ENCODE measurements at places on chromosomes 7 and 10. TPM values are rescaled to one million over a fixed set of nuclear protein-coding genes. Genes with fewer than 3 reads are reported as not detected.

DNA sequence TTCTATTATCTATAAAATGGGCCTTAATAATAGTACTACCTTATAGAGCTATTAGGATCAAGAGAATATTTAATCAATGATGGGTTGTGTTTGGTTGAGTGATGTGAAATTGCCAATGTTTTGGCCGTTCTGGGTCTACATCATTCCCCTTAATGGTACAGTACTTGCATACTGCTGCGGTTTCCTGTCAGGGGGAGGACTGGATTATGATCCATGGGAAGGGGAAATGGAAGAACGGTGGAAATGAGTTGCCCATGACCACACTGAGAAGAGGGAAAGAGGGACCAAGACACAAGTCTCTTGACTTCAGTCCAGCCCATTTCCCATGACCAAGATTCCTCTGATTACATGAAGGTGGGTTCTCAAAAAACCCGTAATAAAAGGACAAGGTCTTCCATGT, 999 bp upstream of the MRPS24 start:
- DNase-seq, result no peak

DNA sequence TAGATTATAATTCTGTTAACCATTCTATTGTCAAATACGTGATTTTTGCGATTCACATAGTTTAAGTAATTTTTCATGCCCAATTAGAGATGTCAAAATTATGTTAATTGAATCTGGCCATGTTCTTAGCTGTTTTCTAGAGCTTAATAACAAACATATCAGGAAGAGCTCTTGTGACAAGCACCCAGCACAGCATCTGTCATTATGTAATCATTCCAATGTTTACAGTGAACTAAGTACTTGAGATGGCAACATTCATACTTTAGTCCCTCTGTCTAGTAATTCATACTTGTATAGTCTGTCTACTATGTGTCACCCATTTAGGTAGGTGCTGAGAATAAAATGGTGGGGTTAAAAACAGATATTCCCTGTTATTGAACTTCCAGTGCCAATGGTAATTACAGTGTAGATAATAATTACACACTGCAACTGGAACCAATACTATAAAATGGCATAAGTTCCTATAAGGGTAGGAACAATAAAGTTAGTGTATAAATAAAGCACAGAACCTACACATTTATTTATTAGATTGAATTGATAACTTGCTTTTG, 55.2 kb downstream of the ZEB1 start:
- no peak for DNase-seq

DNA sequence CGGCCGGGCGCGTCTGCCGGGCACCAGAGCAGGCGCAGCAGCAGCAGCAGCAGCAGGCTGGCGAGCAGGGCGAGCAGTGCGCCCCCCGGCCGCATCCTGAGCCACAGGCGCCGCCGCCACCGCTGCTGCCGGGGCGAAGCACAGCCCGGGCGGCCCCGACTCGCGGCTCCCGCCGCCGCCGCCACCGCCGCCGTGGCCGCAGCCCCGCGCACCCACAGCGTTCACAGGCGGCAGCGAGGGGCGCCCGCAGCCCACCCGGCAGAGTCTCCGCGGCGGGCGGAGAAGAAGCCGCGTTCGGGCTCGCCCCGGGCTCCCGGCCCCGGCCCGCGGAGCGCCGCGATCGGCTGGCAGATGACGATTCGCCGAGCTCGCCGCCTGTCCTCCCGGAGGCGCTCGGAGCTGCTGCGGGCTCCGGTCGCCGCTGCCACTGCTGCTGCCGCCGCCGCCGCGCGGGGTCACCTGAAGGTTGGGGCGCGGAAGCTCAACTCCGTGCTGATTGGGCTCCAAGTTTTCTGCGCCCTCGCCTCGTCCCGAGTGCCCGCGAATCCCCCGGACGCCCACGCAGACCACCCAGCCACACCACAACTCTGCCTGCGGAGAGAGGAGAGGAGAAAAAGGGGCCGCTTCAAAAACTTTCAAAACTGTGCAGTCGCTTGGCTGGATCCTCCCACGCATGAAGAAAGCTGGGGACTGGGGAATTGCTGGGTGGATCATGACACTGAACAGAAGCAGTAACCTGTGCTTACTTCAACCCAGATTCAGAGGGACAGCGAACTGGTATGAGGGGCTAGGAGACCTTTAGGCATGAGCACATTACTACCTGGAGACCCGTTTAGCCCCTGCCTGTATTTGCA, at the start of gene ST8SIA6:
Gene ST8SIA6, minus strand, starts transcription at position 435 of the 854 bp plus-strand sequence. Its CDS starts 340 bp downstream, at position 95.
- DNase-seq, result peak; percentile 74

DNA sequence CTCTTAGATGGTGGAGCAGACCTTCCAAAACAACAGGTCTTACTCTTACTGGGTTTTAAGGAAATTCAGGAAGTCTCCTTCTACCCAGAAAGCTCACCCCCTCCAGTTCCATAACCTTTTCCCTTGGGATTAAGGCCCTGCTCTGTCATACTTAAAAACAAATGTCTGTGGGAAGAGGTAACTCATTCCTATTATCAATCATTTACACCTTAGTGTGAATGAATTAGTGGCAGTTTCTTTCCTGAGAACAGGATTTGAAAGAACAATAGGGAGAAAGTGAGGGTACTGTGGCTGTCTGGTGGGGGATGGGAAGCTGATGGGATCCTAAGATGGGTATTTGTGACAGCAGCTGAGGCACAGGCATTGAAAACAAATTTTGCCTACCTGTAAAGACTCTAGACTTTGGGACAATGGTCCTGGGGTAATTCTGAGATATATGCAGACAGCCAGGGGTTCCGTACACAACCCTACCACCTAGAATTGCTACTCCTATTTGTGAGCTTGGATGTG, 22.2 kb upstream of the PDLIM1 start:
- no peak for DNase-seq

DNA sequence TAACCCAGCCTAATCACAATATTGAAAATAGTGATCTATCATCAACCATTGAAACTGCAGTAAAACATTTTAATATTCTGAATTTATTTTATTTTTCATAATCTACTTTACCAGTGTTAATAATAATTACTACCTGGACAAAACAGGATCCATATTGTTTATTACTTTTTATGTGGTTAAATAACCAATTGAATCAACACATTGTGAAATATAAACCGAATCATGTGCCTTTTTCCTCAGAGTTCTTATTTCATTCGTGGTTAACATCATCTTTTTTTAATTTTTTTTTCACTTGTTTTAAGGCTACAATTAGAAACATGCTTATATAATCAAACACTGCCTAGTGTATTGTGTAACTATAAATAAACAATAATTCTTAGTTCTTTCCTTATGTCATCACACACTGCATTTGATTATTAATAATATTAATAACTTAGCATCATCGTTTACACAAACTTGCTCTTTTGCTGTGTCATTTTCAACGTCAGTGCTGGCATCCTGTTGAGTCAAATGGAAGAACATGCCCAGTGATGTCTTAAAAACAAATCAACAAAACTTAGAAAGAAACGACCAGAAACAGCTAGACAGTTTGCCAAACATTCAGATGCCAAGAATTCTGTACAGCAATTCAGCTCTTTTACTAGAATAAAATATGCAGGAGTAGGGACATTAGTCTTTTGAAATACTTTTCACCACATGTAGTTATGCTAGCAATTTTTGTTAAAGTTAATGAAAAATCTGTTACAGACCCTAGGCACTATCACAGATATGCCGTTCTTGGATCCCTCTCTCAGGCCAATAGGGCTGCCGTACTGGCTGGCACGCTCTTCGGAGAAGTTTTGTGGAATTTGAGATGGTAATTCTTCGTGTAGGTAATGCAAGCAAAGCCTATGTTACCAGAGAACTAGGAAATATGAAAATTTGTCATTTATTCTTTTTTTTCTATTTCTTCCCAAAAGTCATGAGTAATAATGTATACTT, 330.4 kb upstream of the SEMA3A start:
- peak; percentile 28 for DNase-seq

CTNNA3 gene
- 1.1 TPM for total RNA-seq

CRPPA gene
- total RNA-seq, result 3.6 TPM

- no peak for DNase-seq
Observed at GRCh38 chr7:127587663-127588018, 570 bp upstream of the ARF5 start.

GRCh38 chr10:63286754-63287264, 153.7 kb downstream of the NRBF2 start:
- no peak for DNase-seq

LGI1 gene
- total RNA-seq, result not detected

DNA sequence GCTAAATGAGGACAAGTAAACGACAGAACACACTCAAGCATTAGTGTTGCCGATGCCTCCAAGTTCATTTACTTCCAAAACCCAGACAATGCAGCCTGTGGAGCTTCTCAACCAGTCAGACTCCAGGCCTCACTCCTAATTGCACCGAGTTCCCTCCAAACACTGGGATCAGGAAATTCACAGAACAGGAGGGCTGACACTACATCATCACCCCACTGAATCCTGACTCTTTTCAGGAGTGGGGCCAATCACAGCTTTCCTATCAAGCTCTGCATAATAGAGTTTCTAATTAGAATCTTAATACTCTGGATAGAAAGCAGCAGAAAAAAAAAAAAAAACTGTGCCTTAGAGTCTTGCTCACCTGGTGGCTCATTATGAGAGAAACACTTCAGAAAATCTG, 103.7 kb downstream of the GLI3 start:
- DNase-seq, result no peak

DNA sequence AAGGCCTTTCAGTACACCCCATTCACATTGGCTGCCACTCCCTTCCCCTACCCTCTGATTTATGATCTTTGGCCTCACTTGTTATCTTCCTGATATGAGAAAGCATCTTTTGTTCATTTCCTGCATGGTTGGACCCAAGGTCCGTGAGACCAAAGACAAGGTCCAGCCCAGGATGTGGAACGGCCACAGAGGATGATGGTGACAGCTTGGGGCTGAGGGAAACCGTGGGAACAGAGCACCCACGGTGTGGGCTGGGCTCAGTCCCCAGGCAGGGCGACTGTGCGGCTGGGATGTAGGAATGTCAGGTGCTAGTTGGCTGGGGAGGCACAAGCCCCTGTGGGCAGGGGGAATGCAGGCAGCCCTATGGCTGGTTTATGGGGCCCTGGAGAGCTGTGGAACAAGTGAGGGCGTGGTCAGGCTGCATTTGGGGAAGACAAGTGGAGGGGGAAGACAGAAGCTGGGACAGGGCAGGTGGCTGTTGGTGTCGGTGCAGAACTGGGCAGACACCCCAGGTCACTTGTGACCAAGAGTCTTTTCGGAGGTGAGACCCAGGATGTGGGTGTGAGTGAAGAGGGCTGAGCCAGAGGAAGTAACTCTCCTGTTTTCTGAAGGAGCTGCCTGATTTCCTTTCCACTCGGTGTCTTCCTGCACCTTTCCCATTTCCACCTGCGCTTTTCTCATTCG, 51.7 kb upstream of the IGFBP3 start:
- DNase-seq, result no peak

DNA sequence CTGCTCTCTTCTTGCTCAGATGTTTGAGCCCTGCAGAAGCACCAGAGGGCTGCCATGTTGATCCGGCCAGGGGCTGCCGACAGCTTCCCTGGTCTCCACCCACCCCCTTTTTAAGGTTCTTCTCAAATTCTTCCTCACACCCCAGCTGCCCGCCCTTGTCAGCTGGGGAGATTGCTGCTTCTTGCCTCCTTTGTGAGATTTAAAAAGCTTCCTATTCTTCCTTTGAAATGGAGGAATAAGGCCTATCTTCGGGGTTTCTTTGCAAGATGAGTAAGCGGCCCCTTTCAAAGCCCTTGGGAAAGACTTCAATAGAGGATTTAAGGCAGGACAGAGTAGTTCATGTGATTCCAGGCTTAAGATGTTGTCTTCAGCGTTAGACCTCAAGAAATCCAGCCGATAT, 211.9 kb upstream of the SHH start:
- DNase-seq, result no peak

MKX gene
- total RNA-seq, result 1.3 TPM

DNA sequence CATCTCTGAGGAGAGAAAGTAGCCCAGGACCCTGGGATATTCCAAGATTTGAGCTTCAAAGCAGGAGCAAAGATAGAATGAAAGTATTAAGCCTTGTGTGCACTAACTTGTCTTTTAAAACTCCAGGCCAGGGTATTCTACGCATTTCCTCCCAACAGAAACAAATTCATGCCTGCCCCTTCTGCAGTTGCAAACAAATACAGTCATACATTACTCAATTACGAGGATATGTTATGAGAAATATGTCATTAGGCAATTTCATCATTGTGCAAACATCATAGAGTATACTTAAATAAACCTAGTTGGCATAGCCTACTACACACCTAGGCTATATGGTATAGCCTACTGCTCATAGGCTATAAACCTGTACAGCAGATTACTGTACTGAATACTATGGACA, 154.5 kb upstream of the KIAA1217 start:
- DNase-seq, result no peak

PON2 gene
- total RNA-seq, result 192 TPM

DNA sequence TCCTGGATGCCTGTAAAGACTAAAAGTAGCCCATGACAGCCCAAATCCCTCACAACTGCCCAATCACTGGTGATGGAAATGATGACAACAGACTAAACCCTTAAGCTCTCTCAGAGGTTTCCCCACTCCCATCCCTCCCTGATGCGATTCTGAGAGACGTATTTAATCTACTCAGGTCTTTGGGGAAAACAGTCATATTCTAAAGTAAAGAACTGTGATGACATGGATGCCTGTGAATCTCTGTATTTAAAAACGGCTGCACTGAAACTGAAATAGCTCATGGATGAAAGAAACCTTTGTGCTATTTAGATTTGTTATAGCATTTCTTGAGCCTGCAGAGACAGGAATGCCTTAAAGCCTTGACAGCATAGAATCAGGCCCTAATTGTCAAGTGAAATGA, 28.5 kb downstream of the VPS41 start:
- no peak for DNase-seq

GRCh38 chr10:71980181-71981014, 16.2 kb downstream of the CHST3 start:
- no peak for DNase-seq

- no peak for DNase-seq
Observed at GRCh38 chr10:127984945-127985344, 78.0 kb downstream of the PTPRE start.

FAM180A gene
- total RNA-seq, result 6.8 TPM

JAKMIP3 gene
- 0.38 TPM for total RNA-seq

ELN gene
- total RNA-seq, result 673 TPM

KCP gene
- total RNA-seq, result 1.7 TPM

GRCh38 chr7:98836811-98837629, 32.8 kb downstream of the TMEM130 start:
- no peak for DNase-seq

- DNase-seq, result no peak
Observed at GRCh38 chr7:30563326-30563942, 31.2 kb upstream of the GARS1 start.

DNA sequence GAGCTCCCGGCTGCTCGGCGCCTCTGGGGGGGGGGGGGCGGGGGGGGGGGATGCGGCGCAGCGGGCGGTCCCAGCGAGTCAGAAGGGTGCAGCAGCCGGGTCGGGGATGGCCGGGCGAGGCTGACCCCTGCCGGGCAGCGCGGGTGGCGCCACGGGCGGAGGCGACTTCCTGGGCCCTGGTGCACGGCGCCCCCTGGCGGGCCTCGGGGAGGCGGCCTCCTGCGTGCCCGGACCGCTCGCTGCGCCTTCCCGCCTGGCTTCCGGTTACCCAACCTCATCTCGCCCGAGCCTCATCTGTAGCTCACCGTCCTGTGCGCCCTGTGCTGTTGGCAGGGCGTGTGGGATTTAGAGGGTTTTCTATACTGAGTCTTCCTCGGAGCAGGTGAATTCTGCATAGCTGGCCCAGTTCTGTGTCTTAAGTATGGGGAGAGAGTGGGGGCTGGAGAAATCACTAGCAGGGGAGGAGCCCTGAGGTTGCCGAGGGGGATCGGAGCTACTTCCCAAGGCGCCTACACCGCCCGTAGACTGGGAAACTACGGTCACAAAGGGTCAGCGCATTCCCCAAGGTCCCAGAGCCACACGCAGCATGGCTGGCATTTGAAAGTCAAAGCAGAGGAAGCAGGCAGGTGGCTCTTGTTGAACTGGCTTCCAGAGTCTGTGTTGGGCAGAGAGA, 28.3 kb upstream of the WDFY4 start:
- peak; percentile 80 for DNase-seq

GRCh38 chr10:89738551-89739209, 37.3 kb downstream of the KIF20B start:
- DNase-seq, result no peak

Data from left lung (tissue), 14 donors.